ENCODE measurements at places on chromosomes 6 and 20.

- no peak for DNase-seq
Observed at GRCh38 chr20:50048420-50049166, 64.4 kb downstream of the UBE2V1 start.

GRCh38 chr6:98797217-98797994 is 37.0 kb upstream of the POU3F2 start:
- DNase-seq = no peak

- DNase-seq = no peak
Observed at GRCh38 chr6:80227545-80228105, 121.2 kb downstream of the BCKDHB start.

DNA sequence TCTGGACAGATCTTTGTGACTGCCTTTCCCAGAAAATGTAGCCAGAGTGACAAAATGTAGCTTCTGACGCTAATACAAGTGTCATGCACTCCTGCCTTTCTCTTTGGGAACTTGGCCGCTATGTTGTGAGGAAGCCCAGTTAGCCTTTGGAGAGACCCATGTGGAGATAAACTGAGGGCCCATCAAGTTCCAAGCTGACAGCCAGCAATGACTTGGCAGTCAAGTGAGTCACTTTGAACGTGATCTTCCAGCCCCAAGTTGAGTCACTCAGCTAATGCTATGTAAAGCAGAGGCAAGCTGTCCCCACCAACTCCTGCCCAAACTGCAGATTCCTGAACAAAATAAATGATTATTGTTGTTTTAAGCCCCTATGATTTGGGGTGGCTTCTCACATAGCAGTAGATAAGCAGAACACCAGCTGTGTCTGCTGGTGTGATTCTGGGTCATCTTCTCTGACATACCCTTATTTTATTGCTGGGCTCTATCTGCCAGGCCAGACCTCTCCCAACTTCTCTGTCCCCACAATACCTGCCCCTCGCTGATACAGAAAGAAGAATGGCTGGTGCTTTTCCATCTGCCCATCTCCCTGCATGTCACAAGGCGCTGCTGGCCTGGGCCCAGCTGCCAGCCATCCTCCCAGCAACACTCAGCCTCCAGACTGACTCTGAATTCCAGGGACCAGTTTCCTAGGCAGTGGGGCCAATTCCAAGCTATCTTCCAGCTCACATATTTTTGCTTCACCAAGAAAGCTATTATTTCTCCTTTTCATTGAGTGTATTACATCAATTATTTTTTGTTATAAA is 274.8 kb downstream of the LRFN2 start:
- no peak for DNase-seq

DNA sequence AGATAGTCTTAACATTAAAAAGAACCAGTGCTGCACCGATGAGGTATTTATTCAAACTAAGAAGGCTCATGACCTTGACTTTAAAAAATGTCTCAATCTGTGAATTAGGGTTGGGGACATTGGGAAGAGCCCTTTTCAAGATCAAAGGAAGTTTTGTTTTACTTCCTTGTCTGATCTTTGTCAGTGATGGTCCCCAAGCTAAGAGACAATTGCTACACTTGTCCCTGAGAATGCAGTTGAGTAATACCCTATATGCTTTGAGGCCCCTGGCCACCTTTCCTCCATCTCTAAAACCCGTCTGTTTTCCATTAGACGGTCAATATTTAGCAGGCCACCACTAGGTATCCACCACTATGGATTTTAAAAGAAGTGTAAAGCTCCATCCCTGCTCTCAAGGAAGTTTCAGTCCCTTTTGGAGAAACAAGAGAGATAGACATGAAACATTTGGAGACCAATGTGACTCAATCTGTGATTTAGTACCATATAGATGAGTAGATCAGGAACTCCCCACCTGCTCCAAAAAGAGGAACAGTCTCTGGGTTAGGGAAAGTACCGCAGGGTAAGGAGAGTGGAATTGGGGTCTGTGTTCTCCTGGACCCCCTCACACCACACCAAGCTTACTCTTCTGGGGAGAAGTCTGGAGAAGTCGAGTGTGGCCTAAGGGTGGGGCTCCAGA is 99.1 kb upstream of the ISM1 start:
- no peak for DNase-seq

DNA sequence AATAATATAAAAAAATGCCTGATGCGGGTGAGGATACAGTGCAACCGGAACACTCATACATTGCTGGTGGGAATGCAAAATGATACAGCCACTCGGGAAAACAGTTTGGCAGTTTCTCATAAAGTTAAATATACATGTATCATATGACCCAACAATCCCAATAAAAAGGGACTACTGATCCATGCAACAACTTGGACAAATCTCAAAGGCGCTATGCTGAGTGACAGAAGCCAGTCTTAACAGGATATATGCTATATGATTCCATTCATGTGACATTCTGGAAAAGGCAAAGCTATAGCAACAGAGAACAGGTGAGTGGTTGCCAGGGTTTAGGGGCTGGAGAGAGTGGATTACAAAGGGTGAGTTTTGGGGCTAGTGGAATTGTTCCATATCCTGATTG is 170.2 kb upstream of the MLN start:
- no peak for DNase-seq

GRCh38 chr6:24307881-24308280 is 50.0 kb downstream of the DCDC2 start:
- DNase-seq = no peak

- DNase-seq = no peak
Observed at GRCh38 chr6:108693430-108694154, 132.9 kb downstream of the FOXO3 start.

GRCh38 chr6:53795340-53795701 is 516 bp downstream of the LRRC1 start:
- DNase-seq = no peak
